ENCODE measurements at places on chromosomes 1 and 21.

DNA sequence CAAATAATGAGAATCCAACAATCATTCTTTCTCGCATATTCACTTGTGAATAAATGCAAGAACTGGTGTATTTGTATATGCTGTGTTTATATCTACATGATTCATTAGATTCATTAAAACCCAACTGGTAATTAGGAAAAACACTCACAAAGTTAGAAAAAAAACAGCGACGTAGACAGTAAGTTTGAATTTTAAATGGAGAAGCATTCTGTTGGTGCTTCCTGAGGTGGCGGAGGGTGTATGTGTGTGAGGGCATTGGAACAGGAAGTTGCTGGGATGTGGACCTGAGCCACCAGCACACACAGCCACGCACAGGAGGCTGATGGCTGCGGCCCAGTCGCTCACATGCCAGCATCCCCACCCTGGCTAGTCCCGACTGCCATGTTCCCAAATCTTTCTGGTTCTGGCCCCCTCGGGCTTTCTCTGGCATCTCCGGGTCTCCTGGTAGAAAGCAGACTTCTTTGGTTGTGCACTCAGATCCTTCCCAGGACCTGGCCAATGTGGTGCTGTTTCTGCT lies 121.6 kb upstream of the IRF2BP2 start:
- DNase-seq = no peak

DNA sequence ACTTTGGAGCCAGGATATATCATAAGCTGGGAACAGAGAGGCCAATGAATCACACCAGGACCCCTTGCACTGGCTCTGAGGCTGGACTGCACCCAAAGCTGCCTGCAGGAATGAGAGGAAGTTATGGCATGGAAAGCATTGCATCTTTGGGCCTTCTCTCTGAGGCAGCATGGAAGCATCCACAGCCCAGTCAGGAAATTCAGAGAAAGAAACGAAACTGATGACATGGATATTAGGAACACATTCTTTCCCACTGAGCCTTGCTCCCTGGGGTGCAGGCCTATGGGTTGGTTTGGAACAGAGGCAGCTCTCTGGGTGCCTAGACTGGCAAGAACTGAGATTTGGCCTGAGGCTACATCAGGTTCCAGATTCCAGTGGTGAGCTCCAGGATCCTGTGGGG lies 98.6 kb downstream of the NGF start:
- DNase-seq = no peak

- no peak for DNase-seq
Measured at GRCh38 chr1:160432371-160432786, 32.0 kb downstream of the VANGL2 start.

DNA sequence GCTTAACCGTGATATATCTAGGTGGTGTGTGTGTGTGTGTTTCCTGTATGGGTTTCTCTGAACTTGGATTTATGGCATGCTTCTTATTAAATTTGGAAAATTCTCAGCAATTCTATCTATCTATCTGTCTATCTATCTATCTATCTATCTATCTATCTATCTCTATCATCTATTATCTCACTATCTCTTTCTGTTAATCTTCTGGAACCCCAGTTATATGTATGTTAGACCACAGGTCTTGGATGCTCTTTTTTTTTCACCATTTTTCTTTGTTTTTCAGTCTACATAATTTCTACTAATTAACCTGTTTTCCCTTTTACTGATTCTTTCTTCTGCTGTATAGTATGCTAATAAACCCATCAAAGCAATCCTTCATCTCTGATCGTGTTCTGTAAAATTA lies 538.0 kb downstream of the PTPRU start:
- no peak for DNase-seq

DNA sequence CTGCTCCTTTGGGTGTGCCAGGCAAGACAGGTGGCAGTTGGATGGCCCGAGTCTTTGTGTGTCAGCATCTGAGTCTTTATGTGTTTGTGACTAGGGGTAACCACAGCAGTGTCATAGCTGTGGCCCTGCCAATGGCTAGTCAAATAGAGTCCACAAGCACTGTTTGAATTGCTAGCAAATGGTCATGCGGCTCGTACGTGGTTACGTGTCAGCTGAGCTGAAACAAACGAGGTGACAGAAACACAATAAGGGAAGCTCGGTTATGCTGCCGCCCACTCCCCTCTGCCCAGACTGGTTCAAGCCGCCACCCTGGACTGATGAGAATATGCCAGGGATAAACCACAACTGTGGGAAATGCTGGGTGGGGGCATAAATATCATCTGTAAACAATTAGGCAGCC lies 174.3 kb upstream of the LMO4 start:
- no peak for DNase-seq

- no peak for DNase-seq
Measured at GRCh38 chr1:180927348-180927747, 14.7 kb downstream of the KIAA1614 start.

Measured in activated T-cell treated with anti-CD3 and anti-CD28 coated beads, Interleukin-2, amount 50 U/mL, for 1 hour (primary cell).